Adipocyte (in vitro differentiated cells): ENCODE measurements at places on chromosomes 4 and X.

- DNase-seq = no peak
Observed at GRCh38 chr4:57612279-57612678, 502.1 kb upstream of the IGFBP7 start.

DNA sequence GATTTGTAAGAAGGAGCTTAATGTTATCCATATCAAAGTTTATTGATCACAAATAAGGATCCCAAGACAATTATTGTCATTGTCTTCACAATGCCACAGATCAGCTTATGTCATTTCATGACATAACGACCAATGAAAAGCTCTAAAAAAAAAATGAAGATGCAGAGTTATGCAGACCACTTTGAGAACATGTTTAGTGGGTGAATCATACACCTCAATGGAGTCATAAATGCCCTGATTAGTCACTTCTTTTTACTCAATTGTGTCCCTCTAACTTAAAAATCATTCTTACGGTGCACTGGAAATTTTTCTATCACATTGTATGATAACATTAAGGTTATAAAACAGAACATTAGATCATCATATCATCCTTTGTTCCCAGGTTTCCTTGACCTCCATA, 87.6 kb upstream of the GABRG1 start:
- no peak for DNase-seq

- no peak for DNase-seq
Observed at GRCh38 chr4:10031668-10032590, 10.6 kb upstream of the SLC2A9 start.

DNA sequence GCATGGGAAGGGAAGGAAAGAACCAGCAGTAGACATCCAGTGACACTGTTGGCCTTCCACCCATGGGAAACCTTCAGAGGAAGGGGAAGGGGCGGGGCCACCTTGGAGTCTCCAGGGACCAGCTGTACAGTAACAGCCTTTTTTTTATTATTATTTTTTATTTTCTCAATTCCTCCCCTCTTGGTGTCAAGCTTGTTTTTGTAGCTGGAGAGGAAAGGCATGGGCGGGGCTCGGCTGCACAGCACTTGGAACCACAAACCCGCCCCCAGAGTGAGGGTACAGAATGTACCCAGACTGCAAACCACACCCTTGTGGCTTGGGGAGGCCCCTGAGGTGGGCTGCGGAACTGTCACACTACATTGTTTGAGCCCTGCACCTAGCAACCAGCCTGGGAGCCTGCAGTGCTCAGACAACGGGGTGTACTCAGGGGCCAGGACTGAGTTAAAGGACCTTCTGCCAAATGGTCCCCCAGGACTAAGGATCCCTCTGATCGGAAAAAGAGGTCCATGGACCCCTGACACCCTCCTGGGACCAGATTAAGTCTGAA, 45.7 kb downstream of the PRPS1 start:
- peak; percentile 88 for DNase-seq

DNA sequence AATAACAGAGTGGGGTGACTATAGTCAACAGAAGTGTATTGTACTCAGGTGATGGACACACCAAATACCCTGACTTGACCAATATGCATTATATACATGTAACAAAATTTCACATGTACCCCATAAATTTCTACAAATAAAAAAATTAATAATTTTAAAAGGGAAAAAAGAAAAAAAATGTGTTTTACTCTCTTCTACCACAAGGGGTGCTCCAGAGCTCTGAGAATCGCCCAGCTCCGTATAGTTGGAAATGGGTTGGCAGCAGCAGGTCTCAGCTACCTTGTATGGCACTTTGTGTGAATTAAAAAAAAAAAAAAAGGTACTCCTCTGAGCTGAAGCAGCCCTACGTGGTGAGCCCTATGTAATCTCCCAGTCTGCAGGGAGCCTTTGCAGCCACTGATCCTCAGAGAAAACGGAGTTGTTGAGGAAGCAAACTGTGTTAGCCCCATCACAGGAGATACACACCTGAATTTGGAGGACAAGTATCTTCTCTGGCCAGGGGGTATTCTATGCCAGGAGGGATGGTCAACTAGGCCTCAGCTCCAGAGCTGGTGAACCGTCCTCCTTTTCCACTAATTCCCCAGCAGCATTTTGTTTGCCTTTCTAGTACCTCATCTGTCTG, 17.2 kb upstream of the POLA1 start:
- DNase-seq = peak; percentile 61

GRCh38 chr4:47816748-47817147, 21.1 kb downstream of the CORIN start:
- peak; percentile 18 for DNase-seq

GRCh38 chr4:108337923-108338322, 169.2 kb upstream of the LEF1 start:
- peak; percentile 10 for DNase-seq

GRCh38 chr4:101348995-101349800, 1.9 kb upstream of the PPP3CA start:
- peak; percentile 31 for DNase-seq

GRCh38 chr4:10750714-10751113, 66.1 kb upstream of the CLNK start:
- no peak for DNase-seq

DNA sequence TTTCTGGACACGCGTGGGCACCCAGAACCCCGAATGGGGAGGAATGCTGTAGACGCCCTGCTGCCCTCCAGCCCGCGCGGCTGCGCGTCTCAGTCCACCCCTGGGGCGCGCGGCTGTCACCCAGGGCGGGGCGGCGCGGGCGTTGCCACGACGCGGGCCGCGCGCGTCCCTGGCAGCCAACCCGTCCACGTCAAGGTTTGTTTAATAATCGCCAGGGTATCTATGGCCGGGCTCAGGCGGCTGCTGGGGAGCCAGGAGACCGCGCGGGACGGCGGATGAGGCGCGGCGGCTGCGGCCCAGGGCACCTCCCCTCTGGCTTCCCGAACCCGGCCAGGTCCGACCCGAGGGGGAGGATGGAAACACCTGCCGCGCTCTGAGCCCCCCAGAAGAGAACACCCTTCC, at the start of gene SPATA18:
Gene SPATA18 (plus strand): TSS at position 92 of the 402 bp plus-strand sequence. CDS start 401 bp downstream, outside the sequence.
- DNase-seq = peak; percentile 76

GRCh38 chrX:46788902-46789301, 30.0 kb upstream of the SLC9A7 start:
- DNase-seq = peak; percentile 52

DNA sequence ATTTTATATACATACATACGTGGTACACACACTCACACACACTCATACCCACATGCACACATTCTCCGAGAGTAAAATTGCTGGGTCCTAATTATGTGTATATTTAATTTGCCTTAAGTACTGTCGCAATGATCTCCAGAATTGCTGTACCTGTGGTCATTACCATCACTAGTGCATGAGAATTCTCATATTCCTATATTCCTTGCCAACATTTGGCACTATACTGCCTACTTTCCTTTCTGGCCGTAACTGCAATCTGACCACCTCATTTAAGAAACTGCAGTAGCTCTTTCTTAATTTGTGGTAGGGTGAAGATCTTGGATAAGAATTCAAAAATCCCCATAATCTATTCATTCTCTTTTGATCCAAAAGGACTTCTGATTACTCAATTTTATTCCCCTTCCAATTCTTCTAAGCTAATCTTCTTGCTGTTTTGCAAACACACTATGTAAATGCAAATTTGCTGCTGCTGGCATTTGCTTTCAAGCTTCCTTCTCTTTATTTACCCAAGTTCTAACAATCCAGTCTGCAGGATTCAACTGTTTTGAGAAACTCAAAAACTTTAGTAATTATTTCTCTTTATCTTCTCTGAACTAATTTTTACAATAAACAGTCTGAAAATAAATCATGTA, 45.1 kb downstream of the ASIC5 start:
- no peak for DNase-seq
